ENCODE measurements at places on chromosomes 4 and X. TPM values are rescaled to one million over a fixed set of nuclear protein-coding genes. Genes with fewer than 3 reads are reported as not detected.

Gene MAPK10
- total RNA-seq = 4.3 TPM

- DNase-seq = no peak
Observed at GRCh38 chr4:70772929-70773555, 51.3 kb downstream of the RUFY3 start.

DNA sequence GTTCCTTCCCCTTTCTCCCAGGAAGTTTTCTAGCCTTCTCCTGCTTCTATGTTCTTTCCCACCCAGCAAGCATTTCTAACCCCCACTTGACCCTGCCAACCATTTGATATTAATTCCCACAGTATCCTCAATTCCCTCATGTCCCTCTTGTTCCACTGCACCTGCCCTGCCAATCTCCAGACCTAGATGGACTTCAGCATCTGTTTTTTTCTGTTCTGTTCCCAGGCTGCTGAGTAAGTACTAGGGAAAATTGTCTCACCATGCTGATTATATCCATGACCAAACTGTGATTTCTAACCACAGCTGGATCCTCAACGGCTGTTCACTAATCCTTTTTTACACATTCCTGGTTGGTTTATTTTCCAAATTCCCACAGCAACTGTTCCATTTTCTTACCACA, 37.7 kb downstream of the CLCN5 start:
- peak; percentile 97 for DNase-seq

Gene NAT8L
- total RNA-seq = 0.98 TPM

- peak; percentile 93 for DNase-seq
Observed at GRCh38 chrX:134718105-134718965, 60.1 kb upstream of the PLAC1 start.

DNA sequence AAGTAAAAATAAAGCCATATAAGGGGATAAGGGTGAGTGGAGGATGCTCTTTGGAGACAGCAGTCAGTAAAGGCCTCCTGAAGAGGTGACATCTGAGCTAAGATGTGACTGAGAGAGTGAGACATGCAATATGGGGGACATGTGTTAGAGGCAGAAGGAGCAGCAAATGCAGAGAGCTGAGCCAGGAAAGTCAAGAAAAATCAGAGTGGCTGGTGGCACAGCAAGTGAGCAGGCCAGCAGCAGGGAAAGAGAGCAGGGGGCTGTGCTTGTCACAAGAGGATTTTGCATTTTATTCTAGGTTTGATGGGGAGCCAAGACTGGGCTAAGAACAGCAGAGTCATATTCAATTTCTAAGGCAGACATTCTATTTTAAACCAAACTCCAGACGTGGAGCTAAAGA, 394.5 kb downstream of the KCNIP4 start:
- DNase-seq = no peak

DNA sequence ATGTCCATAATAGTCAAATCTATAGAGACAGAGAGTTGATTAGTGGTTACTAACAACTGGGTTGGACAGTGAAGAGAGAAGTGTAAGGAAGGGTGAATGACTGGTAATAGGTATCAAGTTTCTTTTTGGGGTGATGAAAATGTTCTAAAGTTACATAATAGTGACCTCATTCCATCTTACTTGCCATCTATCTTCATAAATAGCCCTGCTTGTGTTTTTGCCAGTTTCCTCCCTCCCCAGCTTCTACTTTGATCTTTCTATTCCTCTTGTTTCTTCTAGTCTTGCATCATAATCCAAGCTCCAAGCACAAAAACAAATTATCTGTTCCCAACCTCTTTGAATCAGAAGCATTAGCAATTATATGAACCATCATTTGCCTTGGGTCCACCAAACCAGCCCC, 40.2 kb upstream of the TET2 start:
- peak; percentile 14 for DNase-seq

Gene SH3RF1
- 10.5 TPM for total RNA-seq

DNA sequence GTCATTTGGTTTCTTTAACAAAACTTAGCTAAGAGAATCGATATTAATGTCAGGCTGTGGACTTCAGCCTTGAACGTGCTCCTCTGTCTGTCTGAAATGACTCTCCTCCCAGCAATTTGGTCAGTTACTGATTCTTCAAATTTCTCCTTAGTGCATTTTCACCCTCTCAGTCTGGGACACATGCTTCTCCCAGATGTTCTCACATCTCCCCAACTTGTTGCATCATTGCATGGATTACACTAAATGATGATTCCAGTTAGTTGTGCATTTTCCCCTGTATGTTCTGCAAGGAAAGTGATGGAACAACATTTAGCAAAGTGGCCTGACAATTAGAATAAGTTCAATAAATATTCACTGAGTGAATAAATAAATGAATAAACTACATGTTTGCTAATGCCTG, 94.4 kb downstream of the NLGN4X start:
- no peak for DNase-seq

- peak; percentile 46 for DNase-seq
Observed at GRCh38 chrX:7215842-7216241, 67.9 kb upstream of the PUDP start.

Gene REPS2
- total RNA-seq = 3.7 TPM

GRCh38 chr4:13544606-13545393, 492 bp upstream of the NKX3-2 start:
- peak; percentile 81 for DNase-seq

DNA sequence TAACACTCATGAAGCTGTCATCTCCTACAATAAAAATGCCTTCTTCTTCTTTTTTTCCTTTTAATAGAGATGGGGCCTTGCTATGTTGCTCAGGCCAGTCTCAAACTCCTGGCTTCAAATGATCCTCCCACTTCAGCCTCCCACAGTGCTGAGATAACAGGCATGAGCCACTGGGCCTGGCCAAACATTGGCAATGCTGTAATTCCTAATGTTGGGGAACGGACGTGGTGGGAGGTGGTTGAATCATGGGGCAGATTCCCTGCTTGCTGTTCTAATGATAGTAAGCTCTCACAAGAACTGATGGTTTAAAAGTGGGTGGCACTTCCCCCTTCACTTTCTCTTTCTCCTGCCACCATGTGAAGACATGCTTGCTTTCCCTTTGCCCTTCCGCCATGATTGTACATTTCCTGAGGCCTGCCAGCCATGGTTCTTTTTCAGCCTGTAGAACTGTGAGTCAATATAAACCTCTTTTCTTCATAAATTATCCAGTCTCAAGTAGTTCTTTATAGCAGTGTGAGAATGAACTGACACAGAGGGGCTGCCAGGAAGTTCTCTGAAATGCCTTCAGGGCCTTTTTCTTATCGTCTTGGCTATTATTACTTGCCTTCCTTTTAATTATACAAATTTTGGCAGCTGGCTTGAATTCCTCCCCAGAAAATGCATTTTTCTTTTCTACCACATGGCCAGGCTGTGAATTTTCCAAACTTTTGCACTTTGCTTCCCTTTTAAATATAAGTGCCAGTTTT, 93.0 kb downstream of the CENPC start:
- no peak for DNase-seq

Gene NOX1
- not detected for total RNA-seq

DNA sequence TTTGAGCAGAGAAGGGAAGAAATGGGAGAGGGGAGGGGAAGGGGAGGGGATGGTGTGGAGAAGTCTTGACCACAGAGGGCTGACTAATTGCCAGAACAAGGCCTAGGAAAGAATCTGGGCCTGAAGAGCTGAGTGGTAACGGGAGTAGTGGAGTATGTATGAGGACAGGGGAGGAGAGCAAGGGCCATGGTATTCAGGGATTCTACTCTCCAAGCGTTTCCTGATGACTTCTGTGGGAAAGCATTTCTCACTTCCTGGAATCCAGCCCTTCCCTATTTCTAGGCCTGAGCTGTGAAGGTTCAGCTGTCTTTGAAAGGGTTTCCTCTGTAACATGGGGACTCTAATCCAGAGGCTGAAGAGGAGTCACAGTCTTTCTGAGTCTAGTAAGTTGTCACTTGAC, 19.7 kb upstream of the SOX3 start:
- peak; percentile 20 for DNase-seq

GRCh38 chrX:102976286-102976685, 39.2 kb downstream of the RAB40AL start:
- DNase-seq = peak; percentile 8

DNA sequence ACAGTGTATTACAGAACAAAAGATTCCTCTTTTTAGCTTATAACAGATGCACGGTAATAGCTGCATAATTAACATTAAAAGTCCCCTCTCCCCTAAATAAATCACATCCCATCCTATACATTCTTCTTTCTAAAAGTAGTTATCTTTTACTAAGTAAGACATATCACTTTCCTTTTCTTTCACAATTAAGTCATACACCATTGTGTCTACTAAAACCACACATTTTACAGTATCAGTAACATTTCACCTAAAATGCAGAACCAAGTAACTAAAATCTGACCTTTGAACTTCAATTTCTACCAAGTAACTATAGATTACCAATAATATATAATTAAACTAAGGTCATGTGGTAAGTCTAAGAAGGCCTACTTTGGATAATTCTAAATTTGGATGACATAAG, 14.2 kb downstream of the DHX15 start:
- no peak for DNase-seq

- DNase-seq = peak; percentile 43
Observed at GRCh38 chr4:172650758-172651530, 517.7 kb upstream of the GALNT7 start.

GRCh38 chr4:139611391-139611790, 54.2 kb upstream of the MGST2 start:
- peak; percentile 57 for DNase-seq

- DNase-seq = peak; percentile 8
Observed at GRCh38 chr4:17055788-17056187, 157.3 kb upstream of the LDB2 start.

DNA sequence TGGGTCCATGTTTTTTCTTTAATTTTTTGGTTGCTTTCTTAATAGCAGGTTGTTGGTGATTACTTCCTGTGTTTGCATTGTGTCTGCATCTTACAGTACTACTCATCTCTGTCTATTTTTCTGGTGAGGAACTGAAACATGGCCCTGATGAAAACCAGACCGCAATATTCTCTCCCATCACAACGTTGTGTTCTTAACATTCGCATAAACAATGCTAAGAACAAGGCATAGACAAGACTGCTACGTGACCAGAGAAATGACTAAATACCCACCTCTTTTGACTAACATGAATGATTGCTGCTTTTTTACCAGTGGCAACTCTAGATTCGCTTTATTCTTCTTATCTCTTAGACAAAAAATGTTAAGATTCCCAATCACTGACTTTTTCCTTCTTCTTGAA, 179.1 kb downstream of the GC start:
- no peak for DNase-seq

GRCh38 chrX:129754056-129755024, 15.6 kb downstream of the XPNPEP2 start:
- no peak for DNase-seq

Gene TREX2
- total RNA-seq = 2.3 TPM

Gene BMPR1B
- 11.5 TPM for total RNA-seq

GRCh38 chr4:140071806-140072205, 82.2 kb downstream of the MAML3 start:
- DNase-seq = peak; percentile 95
